ENCODE measurements at places on chromosomes 12 and 14.
A peak's percentile ranks its signal among the peaks of the same experiment; 100 is the strongest.

DNA sequence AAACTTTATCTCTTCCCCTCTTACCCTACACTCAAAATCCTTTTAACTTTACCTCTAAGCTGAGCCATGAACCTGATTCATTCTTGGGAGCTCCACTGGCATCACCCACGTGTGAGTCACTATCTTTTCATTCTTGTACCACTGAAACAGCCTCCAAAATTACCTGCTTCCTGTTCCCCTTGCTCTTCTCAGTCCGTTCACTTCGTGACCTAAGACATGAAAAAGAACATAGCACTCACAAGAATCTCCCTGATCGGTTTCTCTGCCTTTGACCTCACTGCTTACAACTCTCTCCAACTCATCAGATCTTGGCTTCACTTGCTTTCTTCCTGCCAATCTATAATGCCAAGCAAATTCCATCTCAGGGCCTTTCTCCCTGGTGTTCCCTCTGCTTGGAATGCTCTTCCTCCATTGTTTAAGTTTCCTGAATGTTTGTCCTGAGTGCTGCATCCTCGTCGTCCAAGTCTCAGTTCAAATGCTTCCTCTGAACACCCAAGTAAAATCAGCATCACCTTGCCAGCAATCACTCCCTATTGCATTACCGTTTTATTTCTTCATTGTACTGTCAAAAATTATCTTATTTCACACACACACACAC is 9.2 kb downstream of the GLIPR1 start:
- peak; percentile 43 for DNase-seq

GRCh38 chr12:51205350-51205749 is 12.5 kb downstream of the POU6F1 start:
- DNase-seq, result no peak

- DNase-seq, result no peak
Measured at GRCh38 chr12:50404307-50404706, 3.6 kb downstream of the LARP4 start.

GRCh38 chr12:67014642-67015041 is 254.5 kb upstream of the CAND1 start:
- no peak for DNase-seq

DNA sequence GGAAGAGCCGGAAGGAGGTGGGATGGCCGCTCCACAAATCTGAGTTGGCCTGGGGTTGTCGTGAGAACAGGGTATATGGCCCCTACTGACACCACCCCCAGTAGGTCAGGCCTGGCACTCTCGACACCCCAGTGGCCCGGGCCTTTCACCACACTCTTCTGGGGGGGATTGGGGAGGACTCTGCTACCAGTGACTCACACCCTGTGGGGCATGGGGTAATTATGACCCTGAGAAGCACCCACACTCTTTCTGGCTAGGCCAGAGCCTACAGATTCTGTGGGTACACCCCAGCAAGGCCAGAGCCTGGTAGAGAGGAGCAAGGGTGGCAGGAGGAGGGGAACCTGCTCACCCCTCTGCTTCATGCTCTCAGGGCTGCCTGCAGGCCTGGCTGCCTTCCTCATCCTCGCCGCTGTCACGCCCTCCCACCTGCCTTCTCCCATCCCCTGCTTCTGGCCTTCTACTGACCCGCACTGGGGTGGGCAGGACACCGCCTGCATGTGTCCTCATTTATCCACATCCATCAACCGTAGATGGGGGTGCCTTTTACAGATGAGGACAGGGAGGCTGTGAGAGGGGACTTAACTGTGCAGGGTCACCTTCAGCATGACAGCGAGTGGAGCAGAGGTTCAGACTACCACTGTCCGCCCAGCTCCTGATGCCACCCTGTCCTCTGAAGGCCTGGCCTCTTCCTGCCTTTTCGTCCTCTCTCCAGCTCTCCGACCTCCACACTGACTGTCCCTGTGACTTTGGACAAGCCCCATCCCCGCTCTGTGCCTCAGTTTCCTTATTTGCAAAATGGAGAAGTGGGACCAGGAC is 18.4 kb downstream of the ASB2 start:
- no peak for DNase-seq

GRCh38 chr12:65430006-65430405 is 151.5 kb downstream of the MSRB3 start:
- no peak for DNase-seq

DNA sequence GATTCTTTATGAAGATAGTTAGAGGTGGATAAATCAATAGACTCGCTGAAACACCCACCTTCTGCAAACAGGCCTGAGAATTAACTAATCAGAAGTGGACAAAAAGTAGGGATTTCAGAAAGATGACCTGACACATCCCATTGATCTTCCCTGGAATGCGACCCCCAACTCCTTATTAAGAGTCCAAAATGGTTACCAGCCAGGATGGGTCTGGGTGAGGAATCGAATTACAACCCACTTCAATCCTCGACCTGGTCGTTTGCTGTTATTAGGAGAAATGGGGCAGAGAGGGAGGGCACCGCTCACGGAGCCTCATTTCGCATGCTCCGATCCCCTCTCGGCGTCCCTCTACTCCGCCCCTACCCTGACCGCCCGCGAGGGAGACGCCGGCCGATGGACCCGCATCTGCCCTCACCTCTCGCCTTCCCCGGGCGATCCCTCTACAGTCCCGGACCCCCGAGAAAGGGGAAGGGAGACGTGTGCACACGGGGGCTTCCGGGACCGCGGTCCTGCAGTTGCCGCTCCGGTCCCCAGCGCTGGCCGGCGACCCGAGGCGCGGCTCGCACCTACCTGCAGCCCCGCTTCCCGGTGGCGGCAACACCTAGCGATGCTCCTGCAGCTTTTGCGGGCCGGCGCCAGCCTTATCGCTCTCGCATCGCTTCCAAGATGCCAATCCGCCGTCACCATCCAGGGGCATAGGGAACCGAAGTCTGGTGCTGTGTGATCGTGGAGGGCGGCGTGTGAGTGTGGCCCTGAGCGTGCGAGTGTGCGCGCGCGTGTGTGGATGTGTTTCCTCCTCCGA is 69.3 kb upstream of the USP15 start:
- no peak for DNase-seq

DNA sequence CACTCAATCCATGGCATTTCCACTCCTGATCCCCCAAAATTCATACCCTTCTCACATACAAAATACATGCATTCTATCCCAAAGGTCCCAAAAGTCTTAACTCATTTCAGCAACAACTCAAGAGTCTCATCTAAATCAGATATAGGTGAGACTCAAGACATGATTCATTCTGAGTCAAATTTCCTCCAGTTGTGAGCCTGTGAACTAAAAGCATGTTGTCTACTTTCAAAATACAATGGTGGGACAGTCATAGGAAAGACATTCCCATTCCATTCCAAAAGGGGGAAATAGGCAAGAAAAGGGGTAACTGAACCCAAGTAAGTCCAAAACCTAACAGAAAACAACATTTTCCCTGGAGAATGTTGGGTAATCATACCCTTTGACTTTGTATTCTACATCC is 103.3 kb downstream of the C12orf75 start:
- peak; percentile 97 for DNase-seq

- DNase-seq, result no peak
Measured at GRCh38 chr12:101928556-101928955, 51.2 kb downstream of the DRAM1 start.

DNA sequence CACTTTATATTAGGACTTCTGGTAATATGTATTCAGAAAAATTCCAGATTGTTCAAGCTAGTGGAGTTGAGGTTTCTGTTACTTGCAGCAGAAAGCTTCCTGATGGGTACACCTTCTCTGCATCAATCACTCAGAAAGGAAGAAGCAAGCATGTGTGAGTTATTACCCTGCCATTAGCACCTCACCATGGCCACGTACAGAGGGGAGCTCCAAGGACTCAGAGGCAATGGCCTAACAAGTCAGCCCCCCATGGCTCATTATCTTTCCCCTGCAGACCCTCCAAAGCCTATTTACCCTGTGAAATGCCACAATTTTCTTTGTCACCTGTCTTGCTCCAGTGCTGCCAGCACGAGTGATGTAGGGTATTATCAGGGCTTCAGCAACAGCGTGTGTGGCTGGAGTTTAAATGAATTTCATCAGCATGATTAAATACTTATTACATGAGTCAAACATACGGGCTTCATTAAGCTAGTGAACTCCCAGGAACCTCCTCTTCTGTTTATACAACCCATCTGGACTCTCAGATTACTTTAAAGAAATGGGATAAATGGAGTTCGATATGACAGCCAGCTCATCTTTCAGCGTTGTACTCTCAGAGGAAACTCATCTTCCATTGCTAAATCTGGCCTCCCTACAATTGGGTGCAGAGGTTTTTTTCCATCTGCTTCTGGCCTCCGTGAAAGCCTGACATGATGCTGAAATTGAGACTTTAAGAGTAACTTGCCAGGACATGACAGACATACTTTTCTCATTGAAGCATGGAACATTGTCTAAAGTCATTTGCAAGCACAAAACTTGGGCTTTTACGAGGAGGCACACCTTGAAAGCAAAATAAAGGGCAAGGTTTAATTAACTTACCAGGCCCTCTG is 135.9 kb downstream of the TMEM30B start:
- DNase-seq, result peak; percentile 89

DNA sequence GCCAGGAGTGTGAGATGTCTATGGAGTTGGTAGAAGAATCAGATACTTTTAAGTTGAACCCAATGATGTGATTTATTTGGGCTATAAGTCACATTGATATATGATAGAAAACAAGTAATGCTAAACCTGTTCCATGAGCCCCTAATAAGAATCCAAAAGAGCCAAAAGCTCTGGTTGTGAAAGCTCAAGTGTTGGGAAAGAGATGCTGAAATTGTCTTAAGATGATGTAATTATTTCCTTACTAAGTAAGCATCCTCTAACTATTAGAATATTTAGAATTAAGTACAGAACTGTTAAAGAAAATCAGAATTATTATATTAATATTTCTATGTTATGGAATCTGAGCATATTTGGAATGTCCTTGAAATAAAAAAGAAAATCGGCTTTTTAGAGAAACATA is 17.6 kb upstream of the SLC2A13 start:
- DNase-seq, result peak; percentile 7

DNA sequence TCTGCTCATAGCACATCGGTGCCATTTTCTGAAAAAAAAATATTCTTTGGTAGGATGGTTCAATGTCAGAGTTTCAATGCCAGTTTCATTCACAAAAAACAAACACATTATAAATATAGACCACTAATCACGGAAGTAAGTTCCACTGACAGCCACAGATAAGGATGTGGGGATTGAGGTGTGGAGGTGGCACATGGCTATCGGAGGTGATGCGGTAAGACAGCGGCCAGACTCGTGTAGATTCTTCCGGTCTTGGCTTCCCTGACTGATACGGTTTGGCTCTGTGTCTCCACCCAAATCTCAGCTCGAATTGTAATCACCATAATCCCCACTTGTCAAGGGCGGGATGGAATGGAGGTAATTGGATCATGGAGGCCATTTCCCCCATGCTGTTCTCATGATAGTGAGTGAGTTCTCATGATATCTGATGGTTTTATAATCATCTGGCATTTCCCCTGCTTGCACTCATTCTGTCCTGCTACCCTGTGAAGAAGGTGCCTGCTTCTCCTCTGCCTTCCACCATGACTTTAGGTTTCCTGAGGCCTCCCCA is 693.4 kb downstream of the VRK1 start:
- DNase-seq, result no peak

DNA sequence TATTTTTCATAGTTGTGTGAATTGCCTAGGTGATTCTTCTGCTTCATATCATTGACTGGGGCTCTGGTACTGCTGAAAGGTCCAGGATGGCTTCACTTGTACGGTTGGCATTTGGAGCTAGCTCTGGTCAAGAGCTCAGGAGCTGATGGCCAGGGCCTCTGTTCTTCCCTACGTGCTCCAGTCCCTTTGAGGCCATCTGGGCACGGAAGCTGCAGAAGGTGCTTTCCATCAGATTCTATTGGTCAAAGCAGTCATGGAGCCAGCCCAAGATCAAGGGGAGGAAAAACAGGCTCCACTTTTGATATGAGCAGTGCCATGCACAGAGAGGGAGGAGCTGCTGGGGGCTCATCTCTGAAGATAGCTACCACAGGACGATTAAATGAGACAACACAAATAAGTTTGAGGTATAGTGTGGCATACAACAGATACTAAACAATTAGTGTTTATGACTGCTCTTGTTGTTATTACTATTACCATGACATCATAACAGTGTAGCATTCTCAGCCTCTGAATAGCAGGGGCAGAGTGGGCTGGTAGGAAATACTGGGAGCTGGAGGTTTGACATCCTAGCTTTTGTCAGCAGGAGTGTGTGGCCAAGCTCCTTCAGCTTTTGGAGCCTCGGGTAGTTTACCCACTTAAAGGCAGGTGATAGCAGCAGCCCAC is 10.4 kb downstream of the KRT83 start:
- DNase-seq, result peak; percentile 29

- DNase-seq, result peak; percentile 55
Measured at GRCh38 chr12:3658327-3659163, 94.4 kb downstream of the CRACR2A start.

DNA sequence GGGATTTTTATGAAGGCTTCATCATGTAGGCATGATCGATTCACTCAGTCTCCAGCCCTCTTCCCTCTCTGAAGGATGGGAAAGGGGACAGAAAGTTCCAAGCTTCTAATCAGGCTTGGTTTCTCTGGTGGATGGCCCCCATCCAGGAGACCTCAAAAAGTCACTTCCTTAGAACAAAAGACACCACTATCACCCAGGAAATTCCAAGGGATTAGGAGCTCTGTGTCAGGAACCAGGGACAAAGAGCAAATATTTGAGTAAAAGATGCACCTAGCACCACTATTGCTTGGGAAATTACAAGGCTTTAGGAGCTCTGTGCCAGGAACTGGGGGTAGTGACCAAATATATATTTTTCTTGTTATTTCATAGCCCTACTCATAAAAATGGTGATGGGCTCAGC is 33.6 kb upstream of the TMX1 start:
- DNase-seq, result no peak

DNA sequence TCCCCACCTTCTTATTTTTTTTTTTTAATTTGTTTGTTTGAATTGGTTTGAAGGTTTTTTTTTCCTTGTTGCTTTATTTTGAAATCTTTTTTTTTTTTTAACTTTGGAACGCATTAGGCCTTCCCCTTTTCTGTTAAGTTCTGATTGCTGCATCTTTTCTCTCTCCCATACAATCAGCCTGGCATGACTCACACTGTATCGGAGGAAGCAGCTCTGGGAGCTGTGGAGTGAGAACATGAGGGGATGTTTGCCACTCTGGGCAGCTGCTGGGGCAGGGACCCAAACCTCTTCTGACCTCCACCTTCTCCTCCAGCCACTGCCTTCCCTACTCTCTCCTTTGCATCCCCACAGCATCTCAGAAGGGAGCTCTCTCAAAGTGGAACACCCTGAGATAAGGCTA is 160.3 kb upstream of the FKBP4 start:
- DNase-seq, result no peak

DNA sequence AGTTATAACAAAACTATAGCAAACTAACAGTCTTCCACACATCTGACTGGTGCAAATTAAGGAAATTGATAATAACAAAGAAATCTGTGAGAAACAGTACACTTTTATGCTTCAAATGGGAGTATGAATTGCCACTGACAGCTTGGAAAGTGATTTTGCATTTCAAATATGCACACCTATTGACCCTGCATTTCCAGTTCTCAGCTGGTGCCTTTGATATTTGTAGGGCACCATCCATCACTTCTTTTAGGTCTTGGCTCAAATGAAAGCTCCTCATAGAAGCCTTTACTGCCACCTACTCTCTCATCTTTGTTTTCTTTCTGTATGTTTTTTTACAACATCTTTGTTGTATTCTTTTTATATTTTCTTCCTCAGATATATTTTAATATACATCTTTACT is 125.1 kb downstream of the ST8SIA1 start:
- DNase-seq, result no peak

GRCh38 chr12:122158700-122159285 is 15.2 kb downstream of the IL31 start:
- DNase-seq, result no peak

Measured in cardiac fibroblast (primary cell).